ENCODE measurements at places on chromosomes 6 and 20. TPM values are rescaled to one million over a fixed set of nuclear protein-coding genes. Genes with fewer than 3 reads are reported as not detected.
A peak's percentile ranks its signal among the peaks of the same experiment; 100 is the strongest.

GRCh38 chr20:60168963-60169362 lies 210.7 kb downstream of the CDH26 start:
- no peak for DNase-seq

DNA sequence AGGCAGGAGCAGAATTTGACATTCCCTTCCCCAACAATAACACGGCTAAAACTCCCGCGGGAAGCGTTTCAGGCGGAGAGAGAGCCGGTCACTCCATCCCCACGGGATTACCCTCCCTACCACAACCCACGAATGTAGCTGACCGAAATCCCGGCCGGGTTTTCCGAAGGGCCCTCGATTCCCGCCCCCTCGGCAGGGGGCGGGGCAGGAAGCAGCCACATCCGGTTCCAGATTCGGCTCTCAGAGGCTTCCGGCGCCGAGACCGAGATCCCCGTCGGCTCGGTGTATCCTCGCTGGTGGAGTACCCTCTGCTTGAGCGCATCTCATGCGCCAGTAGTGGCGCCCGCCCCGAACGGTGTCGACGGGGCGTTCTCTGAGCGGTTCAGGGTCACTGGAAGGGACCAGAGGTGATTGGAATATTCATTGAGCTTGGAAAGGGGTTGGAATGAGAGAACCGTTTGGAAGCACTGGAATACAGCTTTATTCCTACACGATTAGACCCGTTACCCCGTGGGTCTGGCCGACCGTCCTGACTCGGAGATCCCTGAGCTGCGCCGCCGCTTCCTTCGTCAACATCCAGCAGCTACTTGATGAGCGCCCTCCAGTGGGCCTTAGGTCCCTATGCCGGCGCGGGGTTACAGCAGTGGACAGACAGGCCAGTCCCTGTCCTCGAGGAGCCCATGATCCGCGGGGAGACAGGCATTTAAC lies 649 bp upstream of the RGL2 start:
- peak; percentile 94 for DNase-seq

GRCh38 chr6:21166754-21167153 lies 426.8 kb upstream of the SOX4 start:
- DNase-seq: no peak

GRCh38 chr6:157230910-157231309 lies 92.4 kb downstream of the TMEM242 start:
- no peak for DNase-seq

DNA sequence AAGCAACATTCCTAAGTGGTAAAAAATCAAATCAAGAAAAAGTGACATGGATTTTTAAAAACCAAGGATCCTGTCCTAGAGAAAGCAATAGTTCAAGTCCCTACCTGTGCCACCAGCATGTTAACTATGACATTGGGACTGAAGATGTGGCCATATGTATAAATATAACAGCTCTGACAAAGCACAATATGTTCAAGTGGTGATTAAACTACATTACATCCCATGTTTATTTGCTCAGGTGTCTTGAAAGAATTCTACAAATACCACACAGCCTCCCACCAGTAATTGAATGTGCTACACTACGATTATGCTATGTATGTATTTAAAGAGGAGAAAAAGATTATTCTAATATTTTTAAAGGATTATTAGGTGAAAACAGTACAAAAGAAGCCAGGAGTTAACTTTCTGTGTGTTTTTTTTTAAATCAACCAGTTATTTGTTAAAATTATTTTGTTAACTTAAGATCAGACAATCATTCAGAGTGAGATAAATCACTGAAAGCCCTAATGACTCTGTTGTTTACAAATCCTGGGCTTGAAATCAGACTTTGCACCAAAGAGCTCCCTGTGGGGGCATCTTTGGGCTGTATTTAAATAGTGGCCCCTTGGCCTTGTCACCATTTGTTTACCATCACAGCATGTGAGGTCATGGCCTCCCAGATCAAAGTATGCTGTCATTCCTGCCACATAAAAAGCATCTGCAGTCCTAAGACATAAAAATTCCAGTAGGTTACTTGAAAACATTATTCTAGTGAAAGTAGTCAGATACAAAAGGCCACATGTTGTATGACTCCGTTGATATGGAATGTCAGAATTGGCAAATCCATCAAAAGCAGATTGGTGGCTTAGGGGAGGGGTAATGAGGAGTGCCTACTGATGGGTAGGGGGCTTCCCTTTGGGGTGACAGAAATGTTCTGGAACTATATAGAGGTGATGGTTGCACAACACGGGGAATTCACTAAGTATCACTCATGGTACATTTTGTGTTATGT lies 17.1 kb downstream of the TTLL2 start:
- DNase-seq: no peak

DNA sequence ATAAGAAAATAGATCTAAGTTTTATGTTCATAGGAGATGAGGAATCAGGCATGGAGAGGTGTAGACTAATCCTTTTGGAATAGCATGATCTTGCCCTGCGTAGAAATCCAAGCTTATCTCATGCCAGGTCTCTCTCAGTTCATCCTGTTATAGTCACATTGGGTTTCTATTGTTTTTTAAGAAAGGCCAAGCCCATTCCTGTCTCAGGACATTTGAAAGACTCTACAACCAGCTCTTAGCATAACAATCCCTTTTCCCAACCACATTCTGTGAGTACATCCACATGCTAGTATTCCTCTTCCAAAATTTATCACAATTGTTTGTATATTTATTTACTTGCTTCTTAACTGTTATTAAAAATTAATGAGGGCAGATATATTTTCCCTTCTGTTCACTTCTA lies 130.3 kb downstream of the MMUT start:
- no peak for DNase-seq

DNA sequence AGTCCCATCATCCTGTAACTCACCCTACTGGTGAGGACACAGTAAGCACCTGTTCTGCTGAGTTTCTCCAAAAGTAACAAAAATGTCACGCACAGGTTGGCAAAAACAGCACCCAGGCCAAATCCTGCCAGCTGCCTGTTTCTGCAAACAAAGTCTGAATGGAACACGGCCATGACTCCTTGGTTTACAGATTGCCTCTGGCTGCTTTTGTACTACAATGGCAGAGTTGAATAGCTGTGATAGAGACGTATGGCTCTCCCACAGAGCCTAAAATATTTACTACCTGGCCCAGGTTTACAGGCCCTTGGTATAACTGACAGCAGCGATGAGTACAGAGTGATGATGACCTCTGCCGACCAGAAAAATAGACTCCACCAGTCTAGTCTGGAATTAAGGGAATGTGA lies 52.6 kb downstream of the CNKSR3 start:
- DNase-seq: no peak

DNA sequence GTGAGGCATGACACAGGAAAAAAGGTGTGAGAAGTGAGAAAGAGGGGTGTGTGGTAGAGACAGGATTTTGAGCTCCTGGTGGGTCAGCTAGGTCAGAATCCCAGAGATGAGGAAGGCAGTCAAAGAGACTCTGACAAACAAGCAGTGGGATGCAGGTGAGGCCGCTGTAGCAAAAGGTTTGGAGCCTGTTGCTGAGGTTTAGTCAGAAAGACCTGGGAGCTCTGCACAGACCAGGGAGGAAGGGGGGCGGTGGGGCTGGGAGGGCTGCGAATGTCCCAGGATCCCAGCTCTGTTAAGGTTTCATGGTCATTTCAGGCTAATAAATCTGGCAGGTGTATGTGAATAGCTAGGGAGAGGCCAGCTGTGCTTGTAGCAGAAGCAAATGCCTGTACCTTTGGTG lies 373.9 kb upstream of the SYNCRIP start:
- no peak for DNase-seq

DNA sequence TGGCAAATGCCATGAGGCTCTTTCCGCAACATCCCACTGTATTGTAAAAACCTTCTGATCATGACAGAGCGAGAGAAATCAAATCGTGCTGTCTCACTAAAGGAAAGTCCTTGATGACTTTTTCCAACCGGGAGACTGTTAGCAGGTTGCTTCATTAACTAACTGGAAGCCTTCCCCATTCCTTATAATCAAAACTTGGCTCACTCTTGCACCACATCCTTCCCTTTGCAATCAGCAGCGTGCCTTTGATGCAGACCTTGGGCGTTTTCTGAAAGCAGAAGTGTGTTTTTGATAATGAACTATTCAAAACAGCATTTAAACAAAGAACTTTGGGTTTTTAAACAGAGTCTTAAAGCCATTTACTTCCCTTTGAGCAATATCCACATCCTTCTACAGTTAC lies 96.2 kb upstream of the CNR1 start:
- no peak for DNase-seq

- no peak for DNase-seq
These were observed 272.0 kb upstream of the SOX4 start for GRCh38 chr6:21321531-21321930.

DNA sequence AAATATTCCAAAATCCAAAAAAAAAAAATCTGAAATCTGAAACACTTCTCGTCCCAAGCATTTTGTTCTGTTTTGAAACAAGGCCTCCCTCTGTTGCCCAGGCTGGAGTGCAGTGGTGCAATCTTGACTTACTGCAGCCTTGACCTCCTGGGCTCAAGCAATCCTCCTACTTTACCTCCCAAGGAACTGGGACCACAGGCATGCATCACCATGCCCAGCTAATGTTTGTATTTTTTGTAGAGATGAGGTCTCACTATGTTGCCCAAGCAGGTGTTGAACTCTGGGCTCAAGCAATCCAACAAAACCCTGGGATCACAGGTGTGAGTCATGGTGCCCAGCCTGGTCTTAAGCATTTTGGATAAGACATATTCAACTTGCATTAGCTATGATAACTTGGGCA lies 13.6 kb downstream of the SESN1 start:
- DNase-seq: no peak

- DNase-seq: peak; percentile 44
These were observed 11.5 kb upstream of the TMC2 start for GRCh38 chr20:2524709-2525506.

DNA sequence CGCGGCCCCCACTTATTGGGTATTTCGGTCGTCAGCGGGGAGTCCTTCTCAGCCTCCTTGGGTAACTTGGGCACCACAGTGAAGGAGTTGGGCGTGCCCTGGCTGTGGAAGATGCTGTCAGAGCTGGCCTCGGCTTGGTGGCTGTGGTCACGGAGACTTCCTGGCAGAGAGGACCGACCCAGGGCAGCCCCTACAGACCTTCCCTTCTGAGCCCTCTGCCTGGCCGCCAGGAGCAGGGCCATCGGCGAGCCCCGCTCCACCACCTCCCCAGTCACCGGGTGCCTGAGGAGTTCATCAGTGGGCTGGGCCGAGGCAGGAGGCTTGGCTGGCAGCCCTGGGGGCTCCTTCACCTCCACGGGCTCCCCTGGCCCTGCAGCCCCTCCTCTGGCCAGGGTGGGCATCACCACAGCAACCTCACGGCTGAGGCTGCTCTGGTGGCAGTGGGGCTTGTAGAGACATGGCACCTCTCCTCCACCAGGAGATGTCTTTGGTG lies 37.2 kb downstream of the C6orf132 start:
- no peak for DNase-seq

DNA sequence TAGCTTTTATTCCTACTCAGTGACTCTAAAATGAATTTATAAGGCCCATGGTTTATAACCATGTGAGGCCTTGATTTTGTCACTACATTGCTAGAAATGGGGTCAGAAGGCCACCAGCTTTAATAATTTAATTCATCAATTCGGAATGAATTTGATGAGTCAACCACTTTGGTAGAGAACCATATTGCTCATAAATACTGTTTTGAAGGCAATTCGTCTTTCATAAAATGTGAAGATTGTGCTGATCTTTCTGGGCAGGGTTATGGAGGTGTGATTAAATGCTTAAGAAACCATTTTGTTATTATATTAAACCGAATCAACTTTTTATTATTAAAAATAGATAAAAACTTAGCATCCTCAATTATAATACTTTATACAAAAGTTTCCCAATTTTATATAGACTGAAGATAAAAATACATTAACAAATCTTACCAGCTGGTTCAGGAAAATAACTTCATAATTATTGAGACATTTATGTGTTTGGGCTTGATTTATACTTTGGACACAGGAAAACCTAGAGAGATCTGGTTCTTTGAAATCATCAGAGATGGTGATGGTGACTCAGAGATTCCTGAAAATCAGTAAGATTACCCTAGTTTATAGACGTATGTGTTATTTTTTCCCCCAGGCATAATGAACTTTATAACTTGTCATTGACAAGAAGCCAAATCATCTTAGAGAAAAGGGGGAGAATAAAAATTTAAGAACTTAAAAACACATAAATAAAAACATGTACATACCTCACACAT lies 10.6 kb downstream of the HCRTR2 start:
- no peak for DNase-seq

GRCh38 chr6:97059473-97059872 lies 134.9 kb downstream of the KLHL32 start:
- DNase-seq: no peak

GRCh38 chr6:151683381-151683780 lies 124.1 kb upstream of the ESR1 start:
- no peak for DNase-seq

- DNase-seq: no peak
These were observed 22.5 kb upstream of the QKI start for GRCh38 chr6:163391985-163392384.

DNA sequence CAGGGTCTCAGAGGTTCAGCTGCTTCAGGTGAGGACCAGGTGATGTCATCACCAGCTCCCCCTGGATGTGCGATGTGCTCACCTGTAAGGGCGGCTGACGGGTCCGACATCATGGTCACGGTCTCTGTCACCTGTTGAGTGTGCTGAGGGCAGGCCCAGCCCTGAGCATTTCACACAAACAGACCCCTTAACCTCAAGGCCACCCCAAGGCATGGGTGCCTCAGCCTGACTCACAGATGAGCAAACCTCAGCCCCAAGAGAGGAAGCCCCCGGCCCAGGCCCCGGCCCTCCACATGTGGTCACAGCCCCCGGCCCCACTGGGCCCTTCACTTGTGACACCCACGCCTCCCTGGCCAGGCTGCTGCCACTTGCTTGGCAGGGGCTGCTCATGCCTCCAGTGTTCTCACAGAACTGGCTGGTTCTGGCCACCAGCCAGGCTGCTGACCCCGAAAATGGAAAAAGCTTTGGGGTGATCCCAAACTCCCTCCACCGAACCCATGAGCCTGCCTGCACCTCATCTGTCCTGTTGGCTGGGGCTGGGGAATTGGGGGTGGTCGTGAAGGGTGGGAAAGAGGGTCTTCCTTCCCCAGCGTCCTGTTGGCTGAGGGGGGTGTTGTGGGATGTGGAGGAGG lies 33.3 kb downstream of the PRR18 start:
- no peak for DNase-seq

- DNase-seq: peak; percentile 64
These were observed 33.7 kb upstream of the IYD start for GRCh38 chr6:150334790-150335783.

GRCh38 chr6:91088515-91088914 lies 501.6 kb upstream of the MAP3K7 start:
- no peak for DNase-seq

ZNF512B gene
- total RNA-seq: 1.9 TPM

CLPSL2 gene
- total RNA-seq: not detected

WFDC10A gene
- total RNA-seq: not detected

HCRTR2 gene
- not detected for total RNA-seq

TNNC2 gene
- total RNA-seq: 2.9 TPM

ENPP4 gene
- 28.4 TPM for total RNA-seq

SYTL3 gene
- total RNA-seq: 1.1 TPM

PAX1 gene
- total RNA-seq: not detected

RBBP9 gene
- total RNA-seq: 5.9 TPM

SIGLEC1 gene
- 2.5 TPM for total RNA-seq

TNFRSF6B gene
- total RNA-seq: 7.5 TPM

IL17F gene
- total RNA-seq: not detected

PDYN gene
- not detected for total RNA-seq

ASIP gene
- total RNA-seq: not detected

All from colonic mucosa (tissue), 4 donors.